ENCODE measurements at places on chromosomes 6 and 20. TPM values are rescaled to one million over a fixed set of nuclear protein-coding genes. Genes with fewer than 3 reads are reported as not detected.

Gene LPA
- not detected for total RNA-seq

Gene NFKBIE
- 7.2 TPM for total RNA-seq

Gene MDFI
- 33.7 TPM for total RNA-seq

Gene ARMC12
- total RNA-seq: not detected

Gene FAM217A
- not detected for total RNA-seq

Gene PRL
- total RNA-seq: 0.39 TPM

Gene SPDEF
- total RNA-seq: 0.89 TPM

Gene TPBG
- 12.8 TPM for total RNA-seq

Gene MYLK4
- total RNA-seq: 1.4 TPM

Measured in skin of body (tissue), 3 donors.